ENCODE measurements at places on chromosomes 3 and 15.

- DNase-seq, result no peak
These were observed 24.2 kb upstream of the PGPEP1L start for GRCh38 chr15:99031688-99032282.

GRCh38 chr3:178964551-178964950 is 107.1 kb downstream of the ZMAT3 start:
- no peak for DNase-seq

- no peak for DNase-seq
These were observed 2.1 kb downstream of the GRM2 start for GRCh38 chr3:51709004-51709420.

DNA sequence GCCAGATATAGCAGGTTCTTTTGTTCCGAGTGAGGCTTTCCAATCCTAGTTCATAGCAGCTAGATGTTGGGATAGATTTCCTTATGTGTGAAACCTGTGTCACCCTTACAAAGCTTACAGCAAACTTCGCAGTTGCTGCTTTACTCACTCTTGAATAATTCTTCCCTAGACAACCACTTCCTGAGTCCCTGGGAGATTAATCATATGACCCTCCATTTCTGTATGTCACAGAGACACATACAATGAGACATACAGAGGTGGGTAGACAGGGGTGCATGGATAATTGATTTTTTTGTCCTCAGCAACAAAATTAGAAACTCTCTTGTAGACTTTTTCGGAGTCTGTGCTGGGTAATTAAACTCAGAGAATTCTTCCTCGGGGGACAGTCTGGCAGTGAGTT is 163.2 kb downstream of the NSUN3 start:
- no peak for DNase-seq

DNA sequence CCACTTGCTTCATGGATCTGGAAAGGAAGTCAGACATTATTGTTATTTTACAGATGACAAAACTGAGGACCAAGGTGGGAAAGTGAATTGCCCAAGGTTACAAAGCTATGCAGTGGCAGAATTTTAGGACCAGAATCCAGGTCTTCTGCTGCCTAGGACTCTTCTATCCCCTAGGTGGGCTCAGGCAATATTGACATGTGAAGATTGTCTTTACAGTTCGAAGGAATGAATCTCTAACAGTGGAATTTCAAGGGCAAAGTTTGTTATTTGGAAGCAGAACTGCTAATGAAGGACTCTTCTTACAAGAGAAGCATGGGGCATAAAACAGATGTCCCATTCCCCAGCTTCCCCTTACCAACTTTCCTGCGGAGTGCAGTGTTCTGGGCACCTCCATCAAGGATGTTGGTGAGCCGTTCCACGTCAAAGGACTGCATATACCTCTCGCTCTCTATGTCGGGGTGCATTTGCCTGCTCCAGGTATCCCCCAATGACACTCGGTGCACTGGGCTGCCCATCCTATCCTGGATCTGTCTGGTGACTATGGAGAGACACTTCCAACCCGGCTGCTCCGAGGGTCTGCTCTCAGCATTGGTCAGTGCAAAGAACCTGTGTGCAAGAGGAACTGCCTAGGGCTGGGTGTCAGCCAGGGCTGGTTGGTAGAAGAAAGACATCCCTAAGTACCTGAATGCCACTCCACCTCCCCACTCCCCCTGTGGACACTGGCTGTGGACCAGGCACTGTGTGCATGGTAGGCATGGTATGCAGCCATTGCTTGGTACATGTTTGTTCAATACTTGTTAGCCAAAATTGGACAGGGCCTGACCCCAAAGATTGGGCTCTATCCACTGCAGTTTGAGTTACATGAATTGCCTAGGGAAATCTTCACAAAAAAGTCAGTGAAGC is 2.1 kb downstream of the ACOX2 start:
- no peak for DNase-seq

DNA sequence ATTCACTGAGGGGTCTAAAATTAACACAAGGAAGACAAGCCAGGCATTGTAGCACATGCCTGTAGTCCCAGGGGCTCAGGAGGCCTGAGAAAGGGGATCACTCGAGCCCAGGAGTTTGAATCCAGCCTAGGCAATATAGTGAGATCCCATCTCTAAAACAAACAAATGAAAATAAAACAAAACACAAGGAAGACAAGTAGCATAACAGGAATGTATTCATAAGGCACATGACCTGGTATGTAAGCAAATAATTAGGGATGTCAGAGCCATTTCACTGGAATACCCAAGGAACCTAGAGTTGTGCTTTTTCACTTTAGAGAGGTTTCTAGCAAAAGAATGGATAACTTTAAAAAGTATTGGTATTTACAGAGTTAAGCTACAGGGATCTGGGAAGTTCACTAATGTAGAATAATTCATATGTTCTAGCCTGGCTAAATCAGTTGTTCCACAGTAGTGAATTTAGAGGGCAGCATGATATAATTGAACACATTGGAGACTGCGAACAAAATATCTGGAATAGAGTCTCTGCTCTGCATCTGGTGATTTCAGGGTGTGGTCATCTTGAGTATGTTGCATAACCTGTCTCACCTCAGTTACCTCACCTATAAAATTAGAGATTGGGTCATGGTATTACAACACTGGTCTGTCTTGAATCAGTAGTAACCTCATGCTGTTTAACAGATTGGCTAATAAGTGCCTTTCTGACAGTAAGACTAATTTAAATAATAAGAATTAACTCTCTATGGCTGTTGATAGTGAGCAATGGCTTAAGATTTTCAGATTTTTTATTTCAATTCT is 9.3 kb downstream of the GRAMD1C start:
- no peak for DNase-seq

GRCh38 chr15:25392806-25393205 is 46.0 kb downstream of the UBE3A start:
- DNase-seq, result no peak

- no peak for DNase-seq
These were observed 240.7 kb downstream of the SHOX2 start for GRCh38 chr3:157865352-157866000.

- DNase-seq, result no peak
These were observed 873.9 kb downstream of the MCTP2 start for GRCh38 chr15:95105229-95105628.

- DNase-seq, result no peak
These were observed 179.5 kb upstream of the PDZRN3 start for GRCh38 chr3:73804204-73804603.

DNA sequence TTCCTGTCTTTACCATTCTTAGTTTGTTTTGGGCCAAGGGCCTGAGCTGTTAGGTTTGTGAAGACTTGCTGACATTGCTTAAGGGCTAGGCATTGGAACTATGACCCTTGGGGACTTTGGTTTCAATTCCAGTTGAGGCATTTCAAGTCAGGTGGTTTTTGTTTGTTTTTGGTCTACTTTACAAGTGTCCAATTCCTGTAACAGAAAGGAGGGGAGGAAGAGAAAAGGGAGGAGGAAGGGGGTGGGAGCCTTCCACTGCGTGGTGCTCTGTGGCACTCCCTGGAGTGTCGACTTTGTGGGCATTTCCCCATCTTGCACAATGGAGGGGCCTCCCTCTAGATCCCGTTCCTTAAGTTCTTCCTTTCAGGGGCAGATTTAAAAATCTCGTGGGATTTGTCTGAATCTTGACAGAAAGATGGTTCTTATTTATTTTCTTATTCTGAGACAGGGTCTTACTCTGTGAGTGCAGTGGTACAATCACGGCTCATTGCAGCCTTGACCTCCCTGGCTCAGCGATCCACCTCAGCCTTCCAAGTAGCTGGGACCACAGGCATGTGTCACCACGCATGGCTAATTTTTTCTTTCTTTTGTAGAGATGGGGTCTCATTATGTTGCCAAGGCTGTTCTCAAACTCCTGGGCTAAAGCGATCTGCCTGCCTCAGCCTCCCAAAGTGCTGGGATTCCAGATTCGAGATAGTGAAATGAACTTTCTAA is 59.5 kb upstream of the RYK start:
- no peak for DNase-seq

- DNase-seq, result no peak
These were observed 170.5 kb upstream of the LRIG1 start for GRCh38 chr3:66671291-66671690.

DNA sequence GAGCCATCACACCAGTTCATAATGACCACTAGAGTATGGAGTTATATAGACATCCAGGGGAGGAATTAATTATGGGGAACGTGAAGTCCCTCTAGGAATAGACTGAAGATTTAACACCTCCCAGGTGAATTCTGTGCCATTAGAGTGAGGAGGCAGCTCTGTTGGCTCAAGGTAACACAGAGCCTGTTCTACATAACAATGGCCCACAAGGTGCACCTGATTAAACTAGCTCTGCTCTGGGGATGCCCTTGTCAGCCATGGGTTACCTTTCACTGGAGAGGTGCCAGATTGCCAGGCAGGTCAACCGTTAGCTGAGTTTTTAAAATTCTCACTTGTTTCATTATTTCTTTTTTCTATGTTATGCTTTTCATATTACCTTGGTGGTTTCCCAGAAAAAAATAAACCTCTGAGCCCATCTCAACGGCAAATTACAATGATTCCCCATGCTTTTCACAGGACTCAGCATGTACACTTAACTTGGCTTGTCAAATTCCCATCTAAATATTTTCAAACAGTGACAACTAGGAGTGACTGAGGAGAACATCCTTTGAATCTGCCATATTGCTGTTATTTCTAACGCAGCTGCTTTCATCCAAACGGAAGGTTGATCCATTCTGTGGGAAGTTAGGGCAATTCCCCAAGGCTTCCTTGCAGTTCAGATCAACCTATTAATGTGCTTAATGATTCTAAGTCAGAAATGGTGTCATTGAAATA is 512.9 kb downstream of the MCTP2 start:
- no peak for DNase-seq

GRCh38 chr15:77507143-77507897 is 86.6 kb downstream of the HMG20A start:
- no peak for DNase-seq

DNA sequence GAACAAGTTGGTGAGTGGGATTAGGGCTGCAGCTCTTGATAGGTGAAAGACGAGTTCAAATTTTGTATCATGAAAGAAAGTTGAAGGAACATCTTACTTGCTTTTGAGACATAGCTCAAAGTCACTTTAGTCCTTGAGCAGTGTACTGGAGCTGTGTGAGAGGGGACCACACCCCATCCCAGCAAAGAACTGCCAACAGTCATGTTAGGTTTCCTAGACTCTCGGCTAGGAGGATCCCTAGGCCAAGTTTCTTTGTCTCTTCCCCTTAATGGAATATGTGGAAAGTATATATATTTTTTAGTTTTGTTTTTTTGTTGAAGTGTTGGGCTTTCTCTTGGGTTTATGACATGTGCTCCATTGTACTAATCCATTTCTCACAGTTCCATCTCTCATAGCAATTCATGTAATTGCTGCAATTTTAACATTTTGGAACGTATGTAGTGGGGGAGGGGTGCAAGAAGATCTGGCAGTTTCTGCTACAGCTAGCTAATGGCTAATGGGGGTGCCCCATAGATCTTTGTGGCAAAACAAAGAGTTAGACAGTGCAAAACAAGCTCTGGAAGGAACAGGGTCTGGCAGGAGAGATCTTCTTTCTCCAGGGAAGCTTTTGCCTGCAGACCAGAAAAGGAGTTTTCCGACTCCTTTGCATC is 25.1 kb downstream of the TLNRD1 start:
- no peak for DNase-seq

GRCh38 chr15:76159282-76159681 is 99.5 kb downstream of the TMEM266 start:
- no peak for DNase-seq

DNA sequence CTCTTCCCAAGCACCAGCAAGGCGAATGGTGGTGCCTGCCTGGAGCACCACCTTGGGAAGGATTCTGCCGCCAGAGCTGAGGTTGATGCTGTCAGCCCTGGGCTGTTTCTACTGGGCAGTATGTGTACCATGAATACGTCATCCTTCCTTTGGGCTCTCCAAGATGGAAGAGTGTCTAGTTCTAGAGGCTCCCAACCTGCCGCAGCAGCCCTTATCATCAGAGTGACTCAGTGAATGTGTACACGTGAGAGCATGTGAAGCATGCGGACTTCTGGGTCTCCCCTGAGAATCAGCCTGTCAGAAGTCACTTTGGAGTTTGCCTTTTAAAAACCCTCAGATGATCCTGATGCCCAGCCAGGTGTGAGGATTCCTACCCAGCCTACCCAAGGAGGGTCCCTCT is 20.9 kb downstream of the PLA2G4D start:
- DNase-seq, result no peak

- DNase-seq, result no peak
These were observed 328.5 kb downstream of the MECOM start for GRCh38 chr3:169334991-169335390.

- no peak for DNase-seq
These were observed 573 bp upstream of the CEP152 start for GRCh38 chr15:48811325-48811958.

- DNase-seq, result no peak
These were observed 1.9 kb downstream of the EHD4 start for GRCh38 chr15:41970456-41970855.

- no peak for DNase-seq
These were observed 58.6 kb upstream of the CCDC80 start for GRCh38 chr3:112699436-112699978.

GRCh38 chr3:59444294-59444671 is 394.5 kb upstream of the CFAP20DC start:
- no peak for DNase-seq

GRCh38 chr15:93213281-93213680 is 124.3 kb upstream of the RGMA start:
- DNase-seq, result no peak

- no peak for DNase-seq
These were observed at the start of gene CCR4 for GRCh38 chr3:32951410-32951811. TSS of gene CCR4 (plus strand) at chr3:32951644. CDS start at chr3:32953423, 1,779 bp downstream.

GRCh38 chr3:196842567-196843434 is 24.9 kb upstream of the SENP5 start:
- no peak for DNase-seq

GRCh38 chr15:76139368-76140073 is 79.7 kb downstream of the TMEM266 start:
- DNase-seq, result no peak

DNA sequence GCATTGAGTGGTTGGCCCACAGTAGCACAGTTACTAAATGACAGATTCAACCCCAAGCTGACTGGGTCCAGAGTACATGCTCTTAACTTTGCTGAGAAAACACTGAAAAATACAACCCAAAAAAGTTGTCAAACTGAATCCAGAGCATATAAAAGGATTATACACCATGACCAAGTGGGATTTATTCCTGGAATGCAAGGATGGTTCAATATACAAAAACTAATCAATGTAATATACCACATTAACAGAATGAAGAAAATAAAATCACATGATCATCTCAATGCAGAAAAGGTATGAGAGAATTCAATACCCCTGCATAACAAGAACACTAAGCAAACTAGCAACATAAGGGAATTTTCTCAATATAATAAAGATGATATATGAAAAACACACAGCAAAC is 98.5 kb downstream of the STAG1 start:
- DNase-seq, result no peak

DNA sequence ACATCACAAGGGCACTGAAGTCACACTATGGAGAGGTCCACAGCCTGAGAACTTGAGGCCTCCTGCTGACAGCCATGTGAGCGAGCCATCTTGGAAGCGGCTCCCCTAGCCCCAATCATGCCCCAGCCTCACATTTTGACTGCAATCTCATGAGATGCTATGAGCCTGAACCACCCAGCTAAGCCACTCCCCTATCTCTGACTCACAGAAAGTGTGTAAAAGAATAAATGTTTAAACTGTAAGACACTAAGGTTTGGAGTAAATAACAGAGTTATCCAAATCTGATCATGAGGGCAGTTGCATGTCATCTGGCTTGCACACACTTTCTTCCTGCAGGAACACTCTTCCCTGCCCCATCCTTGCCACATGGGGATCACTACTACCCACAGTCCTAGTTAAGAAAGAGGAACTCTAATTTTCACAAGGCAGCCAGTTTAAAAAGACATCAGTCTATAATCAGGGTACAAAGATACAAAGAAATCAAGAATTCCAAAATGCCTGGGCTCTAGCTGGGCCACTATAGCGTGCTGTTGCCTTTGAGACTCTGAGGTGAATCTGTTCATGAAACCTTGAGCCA is 494.2 kb downstream of the FOXP1 start:
- no peak for DNase-seq
